Kidney capillary endothelial cell (primary cell): ENCODE measurements at places on chromosomes 12 and 14.

GRCh38 chr12:112017041-112017440 is 3.8 kb downstream of the ERP29 start:
- DNase-seq, result no peak

GRCh38 chr12:84910549-84911241 is 1.9 kb downstream of the SLC6A15 start:
- DNase-seq, result no peak

DNA sequence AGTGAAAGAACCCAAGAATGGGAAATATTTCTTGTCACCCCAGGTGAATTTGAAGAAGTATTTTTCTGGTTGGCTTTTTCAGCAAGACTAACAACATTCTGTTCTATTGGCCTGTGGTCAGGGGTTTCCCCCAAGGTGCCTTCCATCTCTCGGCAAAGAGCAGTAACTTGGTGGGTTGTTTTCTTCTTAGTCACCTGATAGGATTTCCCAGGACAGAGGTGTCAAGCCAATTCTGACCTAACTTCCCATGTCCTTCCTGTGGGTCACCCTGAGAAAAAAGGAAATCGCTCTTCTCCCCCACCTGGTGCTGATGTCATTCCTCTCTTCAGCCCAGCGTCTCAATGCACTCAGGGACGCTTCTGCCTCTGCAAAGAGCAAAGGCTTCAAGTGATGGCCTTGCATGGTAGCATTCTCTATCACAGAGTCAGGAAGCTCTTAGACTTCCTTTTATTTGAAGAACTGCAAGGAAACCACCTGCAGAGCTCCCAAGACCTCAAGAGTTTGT is 16.1 kb upstream of the IFNG start:
- no peak for DNase-seq

- no peak for DNase-seq
These were observed 126.8 kb upstream of the NCOR2 start for GRCh38 chr12:124694250-124694649.

- peak; percentile 97 for DNase-seq
These were observed 44.8 kb downstream of the PZP start for GRCh38 chr12:9163392-9163791.

- DNase-seq, result no peak
These were observed 67.1 kb upstream of the HIF1A start for GRCh38 chr14:61628016-61628725.

- DNase-seq, result no peak
These were observed 115.0 kb upstream of the PPFIA2 start for GRCh38 chr12:81874166-81874565.

GRCh38 chr14:51289169-51289568 is 49.1 kb downstream of the TMX1 start:
- no peak for DNase-seq

GRCh38 chr12:78866518-78866917 is 1.9 kb downstream of the SYT1 start:
- DNase-seq, result no peak

DNA sequence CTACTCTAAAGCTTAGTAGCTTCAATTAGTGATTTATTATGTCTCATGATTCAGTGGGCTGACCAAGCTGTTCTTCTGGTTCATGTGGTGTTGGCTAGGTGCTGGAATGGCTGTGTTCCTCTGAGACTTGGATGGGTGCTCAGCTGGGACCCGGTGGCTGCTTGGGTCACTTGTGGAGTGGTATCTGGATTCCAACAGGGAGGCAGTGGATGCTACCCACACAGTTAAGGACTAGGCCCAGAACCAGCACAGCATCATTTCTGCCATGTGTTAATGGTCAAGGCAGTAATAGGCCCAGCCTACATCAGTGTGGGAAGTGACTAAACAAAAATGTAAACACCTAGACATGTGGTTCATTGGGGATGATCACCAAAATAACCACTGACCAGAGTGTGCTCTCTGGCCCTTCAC is 72.2 kb downstream of the FGD4 start:
- DNase-seq, result no peak

DNA sequence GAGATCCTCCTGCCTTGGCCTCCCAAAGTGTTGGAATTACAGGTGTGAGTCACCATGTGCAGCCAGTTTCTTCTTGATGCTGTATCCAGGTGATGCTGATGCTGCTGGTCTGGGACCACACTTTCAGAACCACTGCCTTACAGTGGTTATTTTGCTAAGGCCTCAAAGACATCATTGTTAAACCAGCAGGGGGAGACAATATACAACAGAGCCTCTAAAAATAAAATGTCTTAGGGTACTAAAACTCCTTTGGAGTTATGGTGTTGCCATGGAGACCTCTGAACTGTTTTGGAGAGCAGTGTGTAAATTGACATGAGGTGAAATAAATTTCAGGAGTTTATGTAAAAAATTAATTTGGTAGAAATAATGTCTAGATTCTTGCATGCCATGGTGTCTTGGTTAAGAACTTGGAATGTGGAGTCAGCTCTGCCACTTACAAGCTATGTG is 1.1 kb upstream of the ARG2 start:
- DNase-seq, result peak; percentile 77

DNA sequence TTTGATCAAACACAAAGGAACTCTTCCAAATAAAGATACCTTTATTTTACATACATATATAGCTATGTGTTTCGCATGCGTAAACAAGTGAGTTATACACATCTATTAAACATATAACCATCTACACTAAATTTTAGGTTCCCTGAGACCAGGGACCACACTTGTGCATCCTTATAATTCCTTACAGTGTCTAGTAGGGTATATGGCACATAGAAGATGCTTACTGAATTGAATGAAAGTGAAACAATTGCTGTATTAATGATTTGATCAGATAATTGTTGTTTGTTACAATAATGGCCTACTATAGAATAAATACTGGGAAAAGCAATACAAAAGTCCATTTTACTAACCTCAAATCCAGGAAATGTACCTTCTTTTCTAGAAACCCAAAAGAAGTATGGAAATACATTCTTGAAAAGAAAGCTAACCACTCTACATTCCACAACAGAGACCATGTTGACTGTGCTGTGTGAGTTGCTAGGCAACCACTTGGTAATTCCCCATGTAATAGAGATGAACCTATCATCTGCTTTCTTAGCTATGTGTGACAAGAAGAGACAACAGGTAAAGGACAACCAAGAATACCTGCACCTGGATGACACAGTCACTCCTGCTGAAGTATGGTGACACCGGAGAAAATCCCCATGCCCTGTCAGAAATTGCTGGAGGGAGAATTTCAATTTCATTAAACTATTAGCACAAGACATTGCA is 11.9 kb upstream of the CIPC start:
- no peak for DNase-seq

DNA sequence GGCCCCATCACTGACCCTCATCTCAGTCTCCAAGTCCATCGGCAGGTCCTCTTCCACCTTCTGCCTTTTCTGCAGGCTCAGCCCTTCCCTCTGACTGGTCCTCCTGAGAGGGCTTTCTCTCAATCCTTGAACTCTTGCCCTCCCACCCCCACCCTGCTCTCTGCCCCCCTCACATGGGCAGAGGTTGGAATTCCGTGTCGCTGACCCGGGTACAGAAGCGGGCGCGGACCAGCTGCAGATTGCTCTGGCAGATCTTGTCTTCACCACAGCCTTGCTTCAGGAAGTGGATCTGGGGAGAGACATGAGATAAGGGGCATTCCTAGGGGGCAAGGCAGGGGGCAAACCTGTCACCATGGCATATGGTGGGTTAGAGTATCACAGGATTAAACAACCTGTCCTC is 12.4 kb downstream of the ITGA7 start:
- no peak for DNase-seq

GRCh38 chr12:26276709-26277108 is 81.3 kb downstream of the SSPN start:
- DNase-seq, result peak; percentile 41

- DNase-seq, result no peak
These were observed 22.9 kb downstream of the KRT18 start for GRCh38 chr12:52971679-52972329.

DNA sequence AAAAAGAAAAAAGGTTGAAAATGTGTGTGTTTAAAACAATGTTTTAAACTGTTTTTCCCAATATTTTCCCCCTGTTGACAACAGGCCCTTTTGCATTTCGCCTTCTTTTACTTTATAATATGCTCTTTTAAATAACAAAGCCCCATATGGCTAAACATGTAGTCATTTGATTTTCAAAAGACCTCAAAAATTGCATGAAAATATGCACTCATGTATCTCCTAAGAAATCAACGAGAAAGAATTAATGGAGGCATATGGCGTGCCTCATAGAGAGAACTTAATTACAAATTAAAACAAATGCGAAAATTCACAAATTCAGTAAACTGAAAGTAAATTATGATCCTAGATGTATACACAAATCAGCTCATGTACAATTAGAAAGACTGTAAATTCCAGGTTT is 202.6 kb upstream of the FOXN3 start:
- no peak for DNase-seq

DNA sequence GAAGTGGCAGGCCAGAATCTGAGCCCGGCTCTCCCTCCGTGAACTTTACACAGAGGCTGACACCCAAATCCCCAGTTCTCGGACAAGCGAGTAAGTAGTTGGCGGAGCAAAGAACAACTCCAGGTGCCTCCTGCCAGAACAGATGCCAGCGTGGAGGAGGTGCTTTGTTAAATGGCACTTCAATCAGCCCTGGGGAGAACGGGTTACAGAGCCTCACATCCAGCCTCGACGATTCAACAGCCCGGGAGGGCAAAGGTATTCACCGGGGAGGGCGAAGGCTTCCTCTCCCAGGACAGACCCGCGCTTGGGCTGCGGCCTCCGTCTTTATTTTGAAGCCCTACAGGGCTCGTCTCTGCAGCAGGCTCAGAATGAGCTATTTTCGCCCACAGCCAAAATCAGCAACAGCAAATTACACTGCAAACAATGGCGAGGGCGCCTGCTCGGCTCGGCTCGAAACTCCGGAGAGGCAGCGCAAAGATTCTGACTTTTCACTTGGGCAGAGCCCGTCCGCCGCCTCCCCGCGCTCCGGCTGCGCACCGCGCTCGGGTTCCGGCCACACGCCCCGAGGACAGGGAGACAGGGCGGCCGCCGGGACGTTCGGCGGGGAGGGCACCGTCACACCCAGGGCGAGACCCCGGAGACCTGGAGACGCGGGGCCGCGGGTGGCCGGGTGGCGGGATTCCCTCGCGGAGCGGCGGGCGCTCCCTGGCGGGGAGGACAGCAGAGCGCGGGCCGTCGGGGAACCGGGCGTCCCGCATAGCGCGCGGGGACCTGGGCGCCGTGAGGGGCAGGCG is 811 bp downstream of the TMCC3 start:
- DNase-seq, result peak; percentile 38

- peak; percentile 77 for DNase-seq
These were observed 8.3 kb downstream of the FMNL3 start for GRCh38 chr12:49698619-49699545.

GRCh38 chr12:115035535-115036107 is 351.6 kb upstream of the TBX3 start:
- no peak for DNase-seq

DNA sequence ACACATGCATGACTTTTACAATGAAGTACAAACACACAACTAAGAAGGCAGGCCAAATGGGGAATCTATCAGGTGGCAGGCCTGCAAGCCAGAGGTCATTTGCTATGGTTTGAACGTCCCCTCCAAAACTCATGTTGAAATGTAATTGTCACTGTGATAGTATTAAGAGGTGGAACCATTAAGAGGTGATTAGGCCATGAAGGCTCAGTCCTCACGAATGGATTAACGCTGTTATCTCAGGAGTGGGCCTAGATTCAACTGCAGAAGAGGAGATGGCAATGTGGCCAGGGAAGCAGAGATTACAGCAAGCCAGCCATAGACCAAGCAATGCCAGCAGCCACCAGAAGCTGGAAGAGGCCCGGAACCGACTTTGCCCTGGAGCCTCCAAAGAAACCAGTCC is 13.5 kb upstream of the ACTR6 start:
- DNase-seq, result no peak

DNA sequence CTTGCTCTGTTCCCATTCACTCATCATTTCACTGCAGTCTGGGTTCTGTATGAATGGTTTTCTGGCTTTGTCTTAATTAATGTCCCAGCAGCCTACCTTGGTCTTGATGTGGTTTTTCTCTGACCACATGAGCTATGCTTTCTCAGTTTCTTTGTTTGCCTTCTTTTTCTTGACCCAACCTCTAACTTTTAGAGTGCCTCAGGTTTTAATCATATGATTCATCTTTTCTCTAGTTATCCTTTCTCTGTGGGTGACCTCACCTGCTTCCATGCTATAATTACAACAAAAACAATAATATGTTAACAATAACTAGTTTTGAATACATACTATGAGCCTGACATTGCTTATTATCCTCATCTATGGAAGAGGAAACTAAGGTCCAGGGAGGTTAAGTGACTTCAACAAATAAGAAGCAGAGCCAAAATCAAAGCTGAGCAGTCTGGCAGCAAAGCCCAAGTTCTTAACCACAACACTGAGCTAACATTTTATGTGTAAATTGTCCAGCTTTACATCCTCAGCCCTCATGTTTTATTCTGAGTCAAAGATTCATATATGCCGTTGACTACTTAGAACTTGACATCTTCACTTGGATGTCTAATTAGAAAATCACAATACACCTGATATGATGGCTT is 4.7 kb upstream of the EPYC start:
- peak; percentile 4 for DNase-seq

DNA sequence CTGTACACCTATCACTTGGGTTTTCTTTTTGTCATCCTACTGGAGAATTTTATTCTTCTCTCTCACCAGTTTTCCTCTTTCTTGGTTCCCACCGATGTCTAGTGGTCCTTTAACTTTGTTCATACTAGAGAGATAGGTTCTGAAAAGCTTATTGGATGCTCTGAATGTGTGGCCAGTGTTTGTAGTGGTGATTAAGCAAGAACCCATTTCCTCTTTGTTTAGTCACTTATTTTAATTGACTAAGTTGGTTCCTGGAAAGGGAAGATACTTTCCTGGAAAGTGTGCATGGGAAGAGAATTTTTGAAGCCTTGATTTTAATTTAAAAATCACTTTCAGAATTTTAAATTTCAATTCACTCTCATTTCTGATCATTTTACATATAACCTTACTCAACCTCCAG is 127.2 kb downstream of the OTOGL start:
- DNase-seq, result peak; percentile 78

DNA sequence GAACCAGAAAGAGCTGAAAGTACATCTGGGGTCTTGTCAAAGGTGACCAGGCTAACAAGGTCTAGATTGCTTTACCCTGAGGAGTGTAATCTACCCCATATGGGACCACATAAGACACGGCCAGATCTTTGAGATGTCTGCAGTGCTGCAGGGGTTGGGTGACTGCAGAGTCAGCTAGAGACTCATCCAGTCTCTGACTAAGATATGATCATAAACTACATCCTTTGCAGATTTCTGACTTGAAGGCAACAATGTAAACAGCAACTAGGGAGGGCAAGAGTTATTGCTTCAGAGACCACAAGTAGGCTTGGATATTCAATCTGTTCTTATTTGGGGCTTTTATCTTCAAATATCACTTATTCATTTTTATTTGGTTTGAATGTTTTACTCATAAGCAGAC is 1080.5 kb upstream of the FOXG1 start:
- no peak for DNase-seq
